Aorta (tissue), 5 donors: ENCODE measurements at places on chromosomes 2 and 18. TPM values are rescaled to one million over a fixed set of nuclear protein-coding genes. Genes with fewer than 3 reads are reported as not detected.
A peak's percentile ranks its signal among the peaks of the same experiment; 100 is the strongest.

DNA sequence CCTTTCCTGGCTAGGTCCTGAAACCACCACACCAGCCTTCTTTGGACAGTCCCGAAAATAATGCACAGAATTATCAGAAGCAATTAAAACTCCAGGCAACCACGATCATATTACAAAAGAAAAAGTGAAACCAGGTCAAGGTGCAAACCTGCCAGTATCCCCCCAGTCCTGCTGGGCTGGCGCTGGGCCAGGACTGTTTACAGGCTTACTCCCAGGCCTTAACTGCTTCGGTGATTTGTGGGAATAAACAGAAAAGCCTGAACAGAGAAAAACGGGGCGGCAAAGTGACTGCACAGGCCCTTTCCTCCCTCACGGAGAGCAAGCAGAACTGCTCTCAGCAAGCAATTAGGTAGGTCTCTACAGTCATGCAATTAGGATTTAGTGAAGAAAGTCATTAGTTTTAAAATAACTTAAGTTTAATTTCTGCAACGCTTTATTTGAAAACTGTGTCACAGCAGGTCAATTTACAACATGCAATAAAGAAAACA lies 1.3 kb downstream of the HDAC4 start:
- DNase-seq = no peak
- H3K27me3 ChIP-seq = no peaks in the 10 kb centered on the region
- H3K4me3 ChIP-seq = peak overlapping the region; percentile 95
- no peak overlapping the region for H3K27ac ChIP-seq
- no peaks in the 10 kb centered on the region for H3K4me1 ChIP-seq

- DNase-seq = peak; percentile 57
- H3K27me3 ChIP-seq = no peaks in the 10 kb centered on the region
- no peaks in the 10 kb centered on the region for H3K4me1 ChIP-seq
- no peak overlapping the region for H3K4me3 ChIP-seq
- no peaks in the 10 kb centered on the region for H3K36me3 ChIP-seq
- no peak overlapping the region for H3K27ac ChIP-seq
Observed at GRCh38 chr2:241762933-241763369, 13.7 kb upstream of the GAL3ST2 start.

DNA sequence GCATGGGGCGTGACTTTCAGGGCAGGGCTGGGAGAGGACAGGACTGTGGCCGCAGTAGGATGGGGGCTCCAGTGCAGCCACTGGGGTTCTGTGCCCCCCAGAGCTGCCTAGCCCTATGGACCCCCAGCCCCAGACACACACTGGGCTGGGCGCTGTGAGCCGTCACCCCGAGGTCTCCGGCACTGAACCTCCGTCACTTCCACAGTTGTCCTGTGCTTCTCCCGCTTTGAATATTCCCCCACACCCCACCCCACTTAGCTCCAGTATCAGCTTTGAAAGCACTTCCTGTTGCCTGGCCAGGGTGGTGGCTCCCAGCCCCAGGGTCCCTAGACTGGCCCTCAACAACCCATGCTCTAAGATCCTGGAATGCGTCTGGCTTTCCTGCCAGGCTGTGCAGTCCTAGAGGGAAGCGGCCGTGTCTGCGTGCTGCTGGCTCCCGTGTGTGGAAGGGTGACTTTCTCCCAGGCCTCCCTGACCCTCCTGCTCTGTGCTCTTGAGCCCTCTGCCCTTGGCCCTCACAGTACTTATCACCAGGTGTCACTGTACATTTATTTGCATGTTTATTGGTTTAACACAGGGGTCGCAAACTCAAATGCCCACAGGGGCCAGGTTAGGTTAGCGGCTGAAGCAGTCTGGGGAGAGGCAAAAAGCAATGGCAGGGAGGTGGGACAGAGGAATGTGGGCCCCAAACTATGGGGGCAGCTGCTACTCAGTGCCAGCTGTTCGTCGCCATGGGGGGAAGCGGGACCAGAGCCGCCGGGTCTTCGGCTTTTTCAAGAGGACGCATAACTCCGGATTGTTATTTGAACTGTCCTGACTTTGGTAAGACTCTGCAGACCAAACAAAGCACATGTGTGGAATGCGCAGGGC lies 9.9 kb downstream of the OBSL1 start:
- no peaks in the 10 kb centered on the region for H3K36me3 ChIP-seq
- H3K27ac ChIP-seq = no peak overlapping the region
- no peak for DNase-seq
- no peaks in the 10 kb centered on the region for H3K27me3 ChIP-seq

DNA sequence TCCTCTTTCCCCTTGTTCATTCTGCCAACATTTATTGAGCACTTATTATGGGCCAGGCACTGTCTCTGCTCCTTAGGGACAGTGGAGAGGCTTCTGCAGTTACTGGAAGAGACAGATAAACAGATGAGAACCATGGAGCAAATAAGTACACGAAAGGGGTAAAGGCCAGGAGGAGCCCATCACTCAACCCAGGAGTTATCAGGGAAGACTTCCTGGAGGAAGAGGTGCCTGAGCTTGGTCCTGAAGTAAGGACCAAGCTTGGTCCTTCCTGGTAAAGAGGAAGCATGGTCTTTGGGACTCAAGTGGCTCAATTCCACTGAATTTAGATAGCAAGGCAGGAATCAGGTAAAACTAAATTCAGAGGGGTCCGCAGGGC lies 1.7 kb downstream of the ACTG2 start:
- H3K4me1 ChIP-seq = no peaks in the 10 kb centered on the region
- no peaks in the 10 kb centered on the region for H3K27me3 ChIP-seq
- peak overlapping the region; percentile 96 for H3K27ac ChIP-seq
- no peaks in the 10 kb centered on the region for H3K36me3 ChIP-seq
- no peak for DNase-seq
- peak overlapping the region; percentile 55 for H3K4me3 ChIP-seq

PLGLB2 gene
- polyA plus RNA-seq = not detected

REG3G gene
- 0.38 TPM for polyA plus RNA-seq

DNA sequence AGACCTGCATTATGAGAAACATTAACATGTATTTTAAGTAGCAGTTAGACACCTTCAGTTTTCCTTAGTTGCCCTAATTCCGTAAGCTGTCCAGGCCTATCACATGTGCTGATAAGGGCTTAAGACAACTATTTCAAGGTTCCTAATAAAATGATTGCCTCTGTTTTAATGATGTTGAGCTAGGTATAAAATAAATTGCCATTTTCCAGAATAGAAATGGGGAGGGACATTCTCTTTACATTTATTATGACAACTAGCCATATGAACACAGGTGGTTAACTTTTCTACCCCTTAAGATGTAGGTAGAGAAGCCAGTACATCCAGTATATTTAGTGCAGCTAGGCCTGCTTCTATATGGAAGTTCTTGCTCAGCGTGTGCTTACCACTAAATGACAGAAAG lies 65.9 kb downstream of the SOCS6 start:
- DNase-seq = no peak
- H3K27ac ChIP-seq = no peak overlapping the region
- no peaks in the 10 kb centered on the region for H3K27me3 ChIP-seq
- no peaks in the 10 kb centered on the region for H3K36me3 ChIP-seq

DNA sequence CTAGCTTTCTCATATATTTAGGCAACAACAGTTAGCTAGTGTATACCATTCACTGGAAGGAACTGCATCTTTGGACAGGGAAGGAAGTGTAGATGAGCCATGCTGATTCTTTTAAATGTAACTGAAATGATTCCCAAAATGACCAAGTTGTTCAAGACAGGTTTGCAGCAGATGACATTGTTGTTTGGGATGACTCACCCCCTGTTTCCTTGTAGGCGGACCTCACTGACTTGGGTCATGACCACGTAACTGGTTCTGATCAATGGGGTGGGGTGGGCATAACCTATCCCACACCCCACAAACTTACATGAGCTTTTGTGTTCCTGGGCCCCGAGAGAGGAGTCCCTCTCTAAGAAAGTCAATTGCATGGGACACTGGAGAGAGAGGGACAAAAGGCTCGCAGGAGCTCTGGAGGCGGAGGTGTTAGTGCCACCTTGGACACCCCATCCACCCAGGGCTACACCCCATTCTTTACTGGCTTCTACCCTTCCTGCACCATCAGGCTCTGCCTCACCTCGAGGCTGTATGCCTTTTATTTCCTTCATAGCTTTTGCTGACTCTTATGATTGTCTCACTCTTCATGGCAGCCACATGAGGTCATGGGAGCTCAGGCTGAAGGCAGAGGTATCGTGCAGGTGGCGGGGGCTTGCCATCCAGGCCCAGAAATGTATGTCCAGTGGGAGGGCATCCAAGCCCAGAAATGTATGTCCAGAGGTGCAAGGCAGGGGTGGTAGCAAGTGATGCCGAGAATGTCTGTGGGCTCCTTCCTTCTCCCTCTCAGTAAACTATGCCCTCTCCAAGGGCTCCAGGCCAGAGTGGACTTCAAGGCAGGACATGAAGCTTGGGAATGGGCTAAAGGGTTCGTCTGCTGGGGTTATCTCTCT lies 108.0 kb downstream of the TWIST2 start:
- no peaks in the 10 kb centered on the region for H3K4me1 ChIP-seq
- H3K27me3 ChIP-seq = no peaks in the 10 kb centered on the region
- no peak overlapping the region for H3K27ac ChIP-seq
- H3K36me3 ChIP-seq = no peaks in the 10 kb centered on the region

DNA sequence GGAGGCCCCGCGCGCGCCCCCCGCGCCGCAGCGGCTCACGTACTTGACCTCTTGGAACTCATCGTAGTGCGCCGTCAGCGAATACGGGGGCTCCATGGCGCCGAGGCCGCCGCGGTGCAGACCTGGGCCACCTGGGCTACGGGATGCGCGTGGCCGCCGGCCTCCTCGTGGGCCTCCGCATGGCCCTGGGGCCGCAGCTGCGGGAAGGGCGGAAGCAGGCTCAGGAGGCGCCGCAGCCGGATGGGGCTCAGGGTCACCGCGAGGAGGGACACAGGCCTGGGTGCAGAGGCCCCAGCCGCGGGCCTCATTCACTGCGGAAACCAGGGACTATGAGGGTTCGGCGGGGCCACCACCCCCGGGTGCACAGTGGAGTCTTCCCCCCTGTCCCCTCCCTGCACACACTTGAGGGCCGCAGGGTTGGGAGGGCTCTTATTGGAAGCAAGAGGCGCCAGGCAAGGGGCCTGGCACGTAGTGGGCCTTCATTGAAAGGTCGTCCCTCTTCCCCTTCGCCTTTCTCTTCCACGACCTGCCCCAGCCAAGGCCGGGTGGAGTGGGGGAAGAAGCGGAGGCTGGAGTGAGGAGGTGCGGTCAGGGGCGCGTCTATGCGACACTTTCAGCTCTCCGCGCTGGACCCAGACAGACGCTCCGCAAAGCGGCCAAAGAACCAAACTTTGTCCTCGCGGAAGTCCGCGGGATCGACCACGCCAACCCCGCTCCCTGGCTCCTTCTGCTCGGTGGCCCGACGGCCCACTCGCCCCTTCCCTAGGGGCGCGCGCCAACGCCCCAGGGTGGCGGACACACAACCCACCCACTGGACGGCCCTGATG lies 863 bp downstream of the ECEL1 start:
- DNase-seq = peak; percentile 54
- H3K4me1 ChIP-seq = no peaks in the 10 kb centered on the region
- no peaks in the 10 kb centered on the region for H3K27me3 ChIP-seq
- H3K27ac ChIP-seq = no peak overlapping the region

DNA sequence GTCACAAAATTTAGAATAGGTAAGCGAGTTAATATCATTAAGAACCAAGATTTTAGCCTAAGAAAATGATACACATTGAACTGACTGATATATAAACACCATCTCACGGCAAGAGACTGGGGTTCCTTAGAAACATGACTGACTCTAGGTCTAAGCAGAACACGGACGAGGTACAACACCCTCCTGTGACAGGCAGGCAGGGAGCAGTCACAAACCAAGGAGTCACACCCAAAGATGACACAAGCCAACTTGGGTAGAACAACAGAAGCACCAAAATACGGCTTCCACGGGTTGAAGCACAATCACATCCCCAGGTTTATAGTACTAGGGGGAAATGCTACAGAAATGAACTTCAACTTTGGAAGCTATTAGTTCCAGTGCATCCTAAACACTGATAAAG lies 24.3 kb downstream of the HDLBP start:
- no peak for DNase-seq
- no peaks in the 10 kb centered on the region for H3K36me3 ChIP-seq
- no peaks in the 10 kb centered on the region for H3K27me3 ChIP-seq
- no peaks in the 10 kb centered on the region for H3K4me1 ChIP-seq
- H3K4me3 ChIP-seq = no peak overlapping the region
- no peak overlapping the region for H3K27ac ChIP-seq

DNA sequence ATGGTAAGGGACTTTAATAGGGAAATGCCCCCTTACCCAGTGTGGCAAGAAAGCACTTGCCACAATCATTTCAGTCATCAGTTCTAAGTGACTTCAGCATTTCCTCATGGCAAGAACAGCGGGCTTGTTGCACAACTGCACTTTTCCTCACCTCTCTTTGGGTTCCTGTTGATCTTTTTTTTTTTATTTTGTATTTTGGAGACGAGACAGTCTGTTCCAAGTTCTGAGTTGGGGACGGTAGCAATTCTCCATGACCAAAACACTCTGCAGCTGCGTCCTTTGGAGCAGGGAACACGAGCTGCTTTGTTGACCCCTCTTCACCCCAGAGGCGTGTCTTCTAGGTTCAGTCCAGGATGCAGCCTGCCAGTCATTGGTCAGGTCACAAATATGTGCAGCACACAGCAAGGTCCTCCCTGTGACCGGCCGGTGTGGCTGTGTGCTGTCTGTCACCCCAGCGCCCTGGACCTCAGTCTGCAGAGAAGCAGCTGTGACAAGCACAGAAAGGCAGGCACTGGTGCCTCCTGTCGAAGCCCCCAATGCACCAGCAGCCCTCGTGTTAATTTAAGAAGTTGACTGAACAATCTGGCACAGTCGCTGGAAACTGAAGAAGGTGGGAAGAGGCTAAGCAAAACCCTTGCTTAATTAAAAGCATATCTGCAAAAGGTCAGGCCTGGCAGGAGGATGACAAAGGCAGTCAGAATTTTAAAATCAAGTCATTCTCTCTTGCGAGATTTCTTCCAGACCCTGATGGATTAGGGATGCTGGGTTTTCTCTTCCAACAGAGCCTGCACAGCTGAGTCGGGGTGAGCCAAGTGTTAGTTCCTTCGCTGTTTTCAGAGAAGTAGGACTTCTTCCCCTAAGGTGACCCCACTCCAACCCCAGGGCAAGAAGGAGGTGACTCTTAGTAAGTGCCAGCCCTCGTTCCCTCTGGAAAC lies 96.7 kb upstream of the COPS8 start:
- H3K36me3 ChIP-seq = no peaks in the 10 kb centered on the region
- H3K27me3 ChIP-seq = no peaks in the 10 kb centered on the region
- H3K27ac ChIP-seq = no peak overlapping the region
- H3K4me3 ChIP-seq = no peak overlapping the region

CDK5R2 gene
- polyA plus RNA-seq = not detected

CIB4 gene
- not detected for polyA plus RNA-seq

CHRND gene
- not detected for polyA plus RNA-seq

HTR2B gene
- polyA plus RNA-seq = 2.8 TPM

DNA sequence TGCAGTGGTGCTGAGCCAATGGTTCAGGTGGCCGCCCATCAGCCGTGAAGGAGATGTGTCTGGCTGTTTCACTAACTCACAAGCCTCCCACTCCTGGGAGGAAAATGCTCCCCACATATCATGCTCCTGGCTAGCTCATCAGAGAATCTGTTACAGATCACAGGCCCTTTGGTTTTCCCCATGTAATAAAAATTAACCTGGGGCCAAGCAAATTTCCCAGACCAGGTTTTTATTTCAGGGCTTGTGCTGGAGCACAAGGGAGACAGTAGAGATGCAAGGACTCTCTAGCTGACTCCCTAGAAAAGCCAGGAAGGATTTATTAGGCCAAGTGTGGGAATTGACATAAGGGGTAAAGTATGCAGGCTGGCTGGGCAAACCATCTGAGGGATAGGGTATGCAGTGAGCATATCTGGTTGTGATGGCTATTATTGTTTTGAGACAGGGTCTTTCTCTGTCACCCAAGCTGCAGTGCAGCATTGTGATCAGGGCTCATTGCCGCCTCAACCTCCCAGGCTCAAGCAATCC lies 40.6 kb upstream of the CCBE1 start:
- no peak overlapping the region for H3K27ac ChIP-seq
- no peaks in the 10 kb centered on the region for H3K27me3 ChIP-seq
